ENCODE measurements at places on chromosomes 12 and 14.

DNA sequence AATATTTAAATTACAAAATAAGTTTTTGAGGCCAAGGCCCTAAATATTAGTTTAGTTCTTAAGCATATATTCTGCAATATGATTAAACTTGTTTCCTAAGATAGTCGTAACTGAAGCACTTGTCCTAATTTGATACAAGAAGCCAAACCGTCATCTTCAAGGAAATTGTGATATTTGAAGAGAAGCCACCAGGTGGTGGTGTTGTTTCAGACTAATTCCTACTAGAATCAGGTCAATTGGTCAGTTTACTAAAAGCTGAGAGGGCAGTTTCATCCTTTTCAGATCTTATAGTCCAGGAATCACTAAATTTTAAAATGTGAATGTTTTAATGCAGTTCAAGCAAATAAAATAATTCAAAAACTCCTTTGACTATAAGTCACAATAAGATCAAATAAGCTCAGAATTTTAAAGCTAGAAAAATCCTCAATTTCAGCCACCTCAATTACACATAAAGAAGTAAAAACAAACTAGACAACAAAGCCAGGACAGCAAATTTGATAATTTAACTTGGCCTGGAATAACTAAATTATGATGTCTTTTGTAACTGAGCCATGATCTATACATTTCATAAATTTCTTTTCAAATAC, 7.1 kb upstream of the ARL1 start:
- DNase-seq, result no peak

DNA sequence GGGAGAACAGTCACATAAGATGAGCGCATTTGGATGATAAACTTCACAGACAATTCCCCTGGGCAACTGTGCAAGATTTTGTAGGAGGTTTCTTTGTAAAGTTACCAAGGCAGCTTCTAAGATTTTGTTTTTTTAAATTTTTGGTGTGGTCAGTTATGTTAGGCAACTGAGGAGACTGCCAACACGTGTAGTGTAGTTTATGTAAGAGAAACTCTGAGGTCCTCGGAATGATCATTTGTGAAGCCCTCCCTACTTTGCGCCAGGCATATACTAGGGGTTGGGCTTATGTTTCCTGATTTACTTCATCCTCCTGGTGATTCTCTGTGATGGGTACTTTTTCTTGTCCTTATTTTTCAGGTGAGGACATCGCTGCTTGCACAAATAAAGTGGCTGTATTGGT, 433.6 kb downstream of the TMEM132D start:
- no peak for DNase-seq

DNA sequence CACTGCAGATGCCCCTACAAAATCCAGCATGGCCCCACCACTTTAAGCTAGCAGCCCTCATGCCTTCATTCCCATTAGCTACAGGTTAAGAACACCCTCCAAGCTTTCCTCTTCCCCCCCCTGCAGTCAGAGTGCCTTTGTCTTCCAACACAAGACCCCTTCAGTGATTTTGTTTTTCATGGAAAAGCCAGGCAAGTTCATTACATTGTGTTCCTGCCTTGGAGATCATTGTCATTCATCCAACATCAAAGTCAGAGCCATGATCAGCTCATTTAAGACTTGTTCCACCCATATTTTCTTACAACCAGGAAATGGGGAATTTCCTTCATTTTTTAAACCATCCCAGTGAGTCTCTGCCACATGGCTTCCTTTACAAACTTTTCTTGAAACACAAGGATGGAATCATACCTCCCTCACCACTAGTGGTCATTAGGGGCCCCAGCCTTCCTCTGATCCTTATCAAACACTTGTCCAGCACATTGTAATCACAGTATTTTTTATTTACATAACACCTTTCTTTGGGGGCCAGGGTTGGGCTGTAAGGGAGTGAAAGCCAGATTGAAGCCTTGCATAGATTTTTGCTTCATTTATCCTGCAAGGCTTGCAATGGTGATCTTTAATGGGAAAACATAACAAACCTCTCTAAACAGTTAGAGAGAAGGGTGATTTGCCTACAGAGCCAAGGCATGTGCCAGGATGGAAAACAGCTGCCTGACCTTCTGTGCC, 765.3 kb downstream of the MED13L start:
- DNase-seq, result no peak

GRCh38 chr14:96489327-96489726, 12.9 kb upstream of the PAPOLA start:
- DNase-seq, result no peak
